Activated B cell treated with CpG ODN at 0.5 μM for 24 hours (primary cell): ENCODE measurements at places on chromosomes 13 and 19.

DNA sequence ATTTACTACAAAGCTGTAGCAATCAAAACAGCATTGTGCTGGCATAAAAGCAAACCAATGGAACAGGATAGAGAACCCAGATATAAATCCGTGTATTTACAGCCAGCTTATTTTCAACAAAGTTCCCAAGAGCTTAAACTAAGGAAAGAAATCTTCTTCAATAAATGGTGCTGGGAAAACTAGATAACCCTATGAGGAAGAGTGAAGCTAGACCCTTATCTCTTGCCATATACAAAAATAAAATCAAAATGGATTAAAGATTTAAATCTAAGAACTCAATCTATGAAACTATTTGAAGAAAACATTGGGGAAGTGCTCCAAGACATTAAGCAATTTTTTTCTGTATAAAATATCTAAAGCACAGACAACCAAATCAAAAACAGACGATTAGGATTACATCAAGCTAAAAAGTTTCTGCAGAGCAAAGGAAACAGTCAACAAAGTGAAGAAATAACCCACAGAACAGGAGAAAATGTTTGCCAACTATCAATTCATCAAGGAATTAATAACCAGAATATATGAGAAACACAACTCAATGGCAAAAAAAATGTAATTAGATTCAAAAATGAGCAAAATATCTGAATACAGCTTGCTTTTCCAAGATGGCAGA is 480.7 kb downstream of the LMO7 start:
- DNase-seq, result no peak

- DNase-seq, result no peak
Measured at GRCh38 chr13:49807681-49808080, 15.2 kb upstream of the KPNA3 start.

DNA sequence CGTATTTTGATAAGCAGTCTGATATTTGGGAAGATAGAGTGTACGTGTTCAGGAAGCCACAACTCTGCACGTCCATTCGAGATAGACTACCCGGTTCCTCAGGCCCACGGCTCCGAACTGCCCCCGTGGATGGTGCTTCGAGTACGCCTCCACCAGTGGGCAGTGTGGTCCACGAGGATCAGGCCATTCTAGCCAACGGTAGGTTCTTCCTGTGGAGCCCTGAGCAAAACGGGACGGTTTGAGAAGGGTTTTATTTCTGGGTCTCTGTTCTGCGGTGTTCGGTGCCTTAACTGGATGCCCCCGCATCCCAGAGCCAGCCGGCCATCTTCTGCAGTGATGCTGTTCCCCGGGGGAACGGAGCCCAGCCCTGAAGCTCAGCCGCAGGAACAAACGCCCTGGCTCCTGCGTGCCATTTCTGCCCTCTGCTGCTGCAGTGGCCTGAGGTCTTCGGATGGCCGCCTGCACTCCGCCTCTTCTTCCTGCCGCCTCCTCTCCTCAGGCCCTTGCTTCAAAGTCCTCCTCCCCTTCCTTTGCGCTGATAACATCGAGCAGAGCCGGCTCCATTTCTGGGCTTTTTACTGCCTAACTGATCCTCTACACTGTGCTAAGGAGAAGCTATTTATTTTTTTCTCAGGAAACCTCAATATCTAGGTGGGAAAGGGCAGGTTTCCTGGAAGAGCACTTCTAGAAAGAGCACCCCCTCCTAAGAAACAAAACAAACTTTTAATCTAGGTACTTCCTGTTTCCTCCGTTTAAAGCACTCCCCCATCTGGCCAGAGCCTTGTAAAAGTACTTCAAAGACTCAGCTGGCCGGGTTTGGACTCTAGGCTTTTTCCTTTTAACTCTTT is 36.2 kb upstream of the SLC46A3 start:
- no peak for DNase-seq

- DNase-seq, result no peak
Measured at GRCh38 chr13:67498948-67499347, 268.8 kb upstream of the PCDH9 start.

- DNase-seq, result no peak
Measured at GRCh38 chr19:37059142-37059541, 19.1 kb upstream of the ZNF420 start.

DNA sequence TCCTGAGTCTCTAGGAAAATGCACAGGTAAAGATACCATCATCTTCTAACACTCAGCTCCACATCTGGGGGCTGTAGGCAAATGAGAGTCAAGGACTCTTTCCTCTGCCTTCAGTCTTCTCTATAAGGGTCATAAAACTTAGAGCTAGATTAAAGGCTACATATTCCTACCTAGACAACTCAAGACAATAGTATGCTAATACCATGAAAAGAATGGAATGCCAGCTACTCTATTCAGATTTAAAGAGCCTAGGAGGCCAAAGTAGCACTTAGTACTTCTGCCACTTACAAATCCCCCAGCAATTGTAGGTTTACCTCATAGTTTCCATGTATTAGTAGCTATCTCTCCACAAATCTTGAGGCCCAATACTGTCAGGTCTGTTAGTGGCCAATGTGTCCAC is 453.0 kb downstream of the SLITRK5 start:
- DNase-seq, result no peak

DNA sequence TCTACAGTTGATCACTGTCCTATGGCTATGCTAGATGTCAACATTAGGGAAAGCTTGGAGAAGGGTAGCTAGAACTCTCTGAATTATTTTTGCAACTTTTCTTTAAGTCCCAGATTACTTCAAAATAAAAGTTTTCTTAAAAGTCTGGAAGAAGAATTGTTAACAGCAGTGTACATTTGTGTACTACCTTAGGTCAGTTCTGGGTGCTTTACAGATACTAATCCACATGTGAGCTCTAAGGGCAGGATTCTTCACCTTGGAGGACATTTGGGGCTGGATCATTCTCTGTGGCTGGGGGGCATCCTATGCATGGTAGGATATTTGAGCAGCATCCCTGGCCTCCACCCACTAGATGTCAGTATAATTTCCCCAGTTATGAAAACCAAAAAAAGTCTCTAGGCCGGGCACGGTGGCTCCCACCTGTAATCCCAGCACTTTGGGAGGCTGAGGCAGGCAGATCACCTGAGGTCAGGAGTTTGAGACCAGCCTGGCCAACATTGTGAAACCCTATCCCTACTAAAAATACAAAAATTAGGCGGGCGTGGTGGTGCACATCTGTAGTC is 2.8 kb downstream of the BRME1 start:
- no peak for DNase-seq

DNA sequence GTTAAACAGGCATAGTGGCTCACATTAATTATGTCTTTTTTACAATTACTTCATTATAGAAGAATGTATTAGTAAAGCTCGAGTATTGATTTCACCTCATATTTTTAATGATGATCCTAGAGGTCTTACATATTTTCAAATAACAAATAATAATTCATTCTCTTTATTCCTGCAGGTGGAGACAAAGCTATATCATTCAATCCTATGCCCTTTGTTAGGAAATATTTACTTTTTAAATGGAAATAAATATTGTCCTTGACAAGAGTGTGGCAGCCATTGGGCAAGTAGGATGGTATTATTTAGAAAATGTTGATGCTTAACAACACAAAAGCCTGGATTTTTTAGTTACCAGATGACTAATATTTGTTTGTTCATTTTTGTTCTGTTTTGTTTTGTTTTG is 127.6 kb downstream of the COG6 start:
- DNase-seq, result no peak

- DNase-seq, result no peak
Measured at GRCh38 chr13:47518530-47518929, 482.5 kb downstream of the SUCLA2 start.

- no peak for DNase-seq
Measured at GRCh38 chr13:41344358-41344757, 33.3 kb downstream of the NAA16 start.

- DNase-seq, result no peak
Measured at GRCh38 chr19:6718111-6718740, 2.2 kb downstream of the C3 start.

- DNase-seq, result no peak
Measured at GRCh38 chr13:32272021-32272683, 43.0 kb downstream of the ZAR1L start.

- DNase-seq, result no peak
Measured at GRCh38 chr13:85520445-85520844, 278.8 kb downstream of the SLITRK6 start.

DNA sequence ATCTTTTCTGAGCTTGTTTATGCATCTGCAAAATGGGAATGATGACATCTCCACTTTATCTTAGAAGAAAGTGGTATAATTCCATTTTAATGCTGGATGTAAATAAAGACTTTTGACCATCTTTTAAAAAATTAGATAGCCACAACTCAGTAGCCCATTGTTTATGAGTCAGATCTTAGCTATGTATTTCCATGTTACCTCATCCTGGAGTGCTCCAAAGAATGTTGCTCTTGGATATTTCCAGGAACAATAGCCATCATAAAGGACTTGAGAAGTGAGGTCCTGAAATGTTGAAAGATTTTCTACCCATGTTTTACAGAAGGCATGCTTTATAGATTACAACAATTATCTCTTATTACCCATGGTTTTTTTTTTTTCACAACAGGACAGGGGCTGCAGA is 229.3 kb upstream of the EDNRB start:
- no peak for DNase-seq

- DNase-seq, result peak; percentile 77
Measured at GRCh38 chr13:32427852-32428580, at the start of gene N4BP2L1. Gene N4BP2L1 (minus strand): TSS chr13:32428130. CDS start chr13:32428082, 48 bp downstream.

GRCh38 chr19:27846944-27847343 is 1366.0 kb downstream of the UQCRFS1 start:
- DNase-seq, result no peak

DNA sequence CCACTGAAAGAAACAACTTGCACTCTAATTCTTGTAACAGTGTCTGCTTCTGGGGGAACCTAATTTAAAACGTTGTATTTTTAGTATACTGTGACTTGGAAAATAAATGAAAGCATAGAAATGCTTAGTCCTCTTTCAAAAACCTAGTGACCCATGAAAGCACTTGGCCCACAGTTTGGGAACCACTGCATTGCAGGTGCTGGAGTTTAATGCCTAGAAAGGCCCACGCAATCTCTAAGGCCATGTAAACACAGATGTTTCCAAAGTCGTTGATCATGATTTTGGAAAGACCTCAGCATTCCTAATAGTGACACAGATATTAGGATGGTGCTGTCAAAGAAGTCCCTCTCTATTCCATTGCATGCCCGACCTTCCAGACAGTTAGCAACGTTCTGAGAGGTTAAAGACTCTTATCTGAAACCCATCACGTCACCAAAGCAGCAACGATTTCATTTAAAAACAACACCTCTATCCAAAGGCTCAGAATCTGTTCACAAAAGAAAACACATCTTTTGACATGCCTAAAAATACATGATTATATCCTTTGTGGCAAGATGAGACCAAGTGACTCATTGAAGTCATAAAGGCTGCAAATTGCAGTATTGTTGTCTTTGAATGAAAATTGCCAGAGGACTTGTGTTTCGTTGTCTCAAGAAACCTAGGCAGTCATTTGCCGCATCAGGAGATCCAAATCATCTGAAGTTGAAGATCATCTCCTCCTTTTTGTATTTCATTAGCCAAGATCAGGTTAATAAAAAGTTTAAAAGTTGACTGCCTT is 328.0 kb upstream of the ZNF507 start:
- no peak for DNase-seq

DNA sequence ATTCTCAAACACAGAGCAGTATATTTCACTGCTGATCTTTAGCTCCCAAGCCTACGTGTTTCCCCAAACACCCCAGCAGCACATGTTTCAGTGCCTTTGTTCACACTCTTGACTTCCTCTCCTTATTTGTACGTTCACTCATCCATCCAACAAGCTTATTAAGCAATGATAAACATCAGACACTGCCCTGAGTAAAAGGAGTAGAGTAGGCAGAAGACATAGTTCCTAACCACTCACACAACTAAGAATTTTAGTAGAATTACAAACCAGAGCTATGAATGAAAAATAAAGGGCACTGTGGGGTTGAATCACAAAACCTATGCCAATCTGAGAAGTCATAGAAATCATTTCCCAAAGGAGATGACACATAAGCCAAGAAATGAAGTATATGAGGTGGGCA is 213.5 kb downstream of the DIAPH3 start:
- no peak for DNase-seq

GRCh38 chr13:22227895-22228294 is 557.0 kb downstream of the FGF9 start:
- no peak for DNase-seq

- peak; percentile 31 for DNase-seq
Measured at GRCh38 chr19:45153339-45154063, 7.3 kb downstream of the NKPD1 start.

GRCh38 chr13:50593207-50593606 is 250.3 kb downstream of the DLEU7 start:
- DNase-seq, result no peak

GRCh38 chr13:33624740-33625139 is 193.2 kb upstream of the RFC3 start:
- DNase-seq, result no peak

GRCh38 chr13:96632536-96633320 is 361.5 kb downstream of the OXGR1 start:
- no peak for DNase-seq

- DNase-seq, result no peak
Measured at GRCh38 chr13:46655377-46656180, 102.6 kb downstream of the LRCH1 start.

DNA sequence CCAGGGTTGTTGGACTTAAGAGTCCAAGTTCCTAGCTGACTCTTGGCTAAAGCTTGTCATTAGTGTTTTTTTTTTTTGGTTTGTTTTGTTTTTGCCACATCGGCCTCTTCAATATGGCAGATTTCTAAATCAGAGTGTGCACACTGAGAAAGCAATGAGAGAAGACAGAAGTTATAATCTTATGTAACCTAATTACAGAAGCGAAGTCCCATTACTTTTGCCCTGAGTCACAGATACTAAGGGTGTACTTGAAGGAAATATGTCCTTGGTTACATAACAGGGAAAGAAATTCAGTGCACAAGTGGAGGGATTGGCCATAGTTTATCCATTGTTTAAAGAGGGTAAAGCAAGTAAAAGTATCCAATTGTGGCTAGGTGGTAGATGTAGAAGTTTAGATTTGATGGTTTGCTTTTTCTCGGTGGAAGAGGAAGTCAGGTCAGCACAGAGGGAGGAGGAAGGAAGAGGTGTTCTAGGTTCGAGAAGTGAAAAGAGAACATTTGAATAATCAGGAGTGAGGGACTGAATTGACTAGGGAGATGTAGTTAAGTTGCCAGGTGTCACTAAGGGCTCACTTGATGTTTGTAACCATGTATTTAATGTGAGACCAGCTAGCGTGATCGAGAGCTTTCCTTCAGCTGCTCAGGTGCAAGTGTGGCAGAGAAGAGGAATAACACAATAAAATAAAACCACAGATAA is 12.2 kb downstream of the GTF2F2 start:
- DNase-seq, result no peak

DNA sequence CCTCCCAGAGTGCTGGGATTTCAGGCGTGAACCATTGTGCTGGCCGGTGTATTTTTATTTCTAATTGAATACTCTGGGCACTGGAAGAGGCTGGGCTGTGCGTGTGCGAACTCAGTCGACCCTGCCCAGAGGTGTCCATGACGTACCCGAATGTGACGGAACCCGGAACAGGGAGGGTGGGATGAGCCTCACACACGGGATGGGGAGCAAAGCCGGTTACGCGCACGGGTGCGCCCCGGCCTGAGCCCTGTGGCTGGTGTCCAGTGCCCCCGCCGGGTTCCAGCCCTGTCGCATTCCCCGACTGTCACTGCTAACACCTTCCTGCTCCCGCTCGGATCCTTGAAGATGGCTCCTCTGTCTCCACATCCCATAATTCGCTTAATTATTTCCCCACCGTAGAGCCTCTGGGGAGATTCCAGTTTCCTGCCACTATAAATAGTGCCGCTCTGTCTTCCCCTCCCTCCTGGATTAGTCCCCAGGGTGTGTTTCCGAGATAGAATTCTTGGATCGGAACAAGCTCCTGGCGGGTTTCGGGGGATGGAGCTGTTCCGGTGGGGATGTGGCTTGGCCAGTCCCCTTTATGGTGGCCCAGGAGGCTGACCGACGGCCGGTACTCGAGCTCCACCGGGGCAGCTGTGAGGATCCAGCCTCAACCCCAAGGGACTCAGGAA is 22.0 kb downstream of the SBNO2 start:
- no peak for DNase-seq
